ENCODE measurements at places on chromosomes 3 and 15.
A peak's percentile ranks its signal among the peaks of the same experiment; 100 is the strongest.

- DNase-seq, result no peak
These were observed 145.3 kb downstream of the CD47 start for GRCh38 chr3:107945417-107946094.

DNA sequence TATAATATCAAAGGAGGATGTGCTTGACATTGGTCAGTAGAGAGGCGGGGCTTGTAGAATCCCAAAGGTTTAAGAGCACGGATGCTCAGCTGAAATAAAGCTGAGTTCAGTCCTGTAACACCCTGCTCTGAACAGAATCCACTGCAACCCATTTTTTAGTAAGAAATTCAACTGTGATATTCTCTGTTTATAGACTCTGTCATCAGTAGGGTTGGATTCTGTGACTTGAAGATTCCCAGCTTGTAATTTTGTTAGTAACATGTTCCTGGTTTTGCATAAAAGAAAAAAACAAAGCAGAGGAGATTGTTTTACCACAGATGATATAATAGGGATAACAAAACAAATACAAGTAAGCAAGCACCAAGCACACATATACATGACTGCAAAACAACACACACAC, 324.6 kb upstream of the NR2F2 start:
- no peak for DNase-seq

- DNase-seq, result no peak
These were observed at the start of gene STAB1 for GRCh38 chr3:52494886-52495495. Gene STAB1, plus strand, starts transcription at chr3:52495338. Its CDS starts 76 bp downstream, at chr3:52495414.

GRCh38 chr15:91140601-91141000, 40.5 kb downstream of the SV2B start:
- no peak for DNase-seq

DNA sequence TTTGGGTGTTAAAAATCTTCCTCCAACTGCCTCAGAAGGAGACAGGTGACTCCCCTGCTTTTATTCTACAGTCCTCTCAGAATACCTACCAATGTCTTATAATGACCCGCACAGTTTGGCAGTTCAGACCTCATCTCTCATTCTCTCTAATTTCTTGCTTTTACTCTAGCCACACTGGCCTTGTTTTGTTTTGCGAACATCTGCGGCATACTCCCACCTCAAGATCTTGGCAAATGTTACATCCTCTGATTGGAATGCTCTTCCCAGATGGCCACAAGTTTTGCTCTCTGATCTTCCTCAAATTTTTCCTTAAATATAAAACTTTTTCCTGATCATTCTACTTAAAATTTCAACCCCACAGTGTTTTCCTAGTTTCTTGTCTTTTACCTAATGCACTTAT, 94.1 kb downstream of the PLSCR2 start:
- no peak for DNase-seq

- DNase-seq, result no peak
These were observed 792.3 kb downstream of the DIPK2A start for GRCh38 chr3:144763878-144764454.

GRCh38 chr15:62706317-62706716, 336.2 kb upstream of the TPM1 start:
- DNase-seq, result no peak

DNA sequence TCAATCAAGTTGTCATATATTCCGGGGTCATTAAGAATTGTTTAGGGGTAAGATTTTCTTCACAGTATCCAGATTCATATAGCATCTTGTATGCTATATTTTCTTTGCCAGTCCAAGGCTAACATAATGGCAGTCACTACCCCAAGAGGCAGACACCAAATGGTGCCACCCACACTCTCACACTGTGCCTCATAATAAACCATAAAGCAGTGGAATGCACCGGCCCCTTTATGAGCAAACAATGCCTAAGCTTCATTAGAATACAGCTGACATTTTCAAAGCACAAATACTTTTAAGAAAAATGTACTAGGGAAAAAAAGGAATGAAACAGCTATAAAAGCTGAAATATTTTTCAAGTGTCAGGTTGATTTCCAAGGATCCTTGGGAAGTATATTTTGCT, 121.6 kb downstream of the TFDP2 start:
- peak; percentile 21 for DNase-seq

Measured in NCI-H1436 (cell line).